G401 (cell line): ENCODE measurements at places on chromosomes 12 and 14. TPM values are rescaled to one million over a fixed set of nuclear protein-coding genes. Genes with fewer than 3 reads are reported as not detected.

The C12orf60 gene
- total RNA-seq: 1.6 and 2.6 TPM in 2 replicates

The NGB gene
- not detected in 2 replicates for total RNA-seq

- no peak for DNase-seq
Observed at GRCh38 chr12:130622803-130623202, 93.3 kb downstream of the RIMBP2 start.

The P3H3 gene
- total RNA-seq: 56.4 and 70.5 TPM in 2 replicates

- DNase-seq: no peak
Observed at GRCh38 chr14:36580856-36581831, 1.3 kb downstream of the NKX2-8 start.

The HCAR1 gene
- not detected in 2 replicates for total RNA-seq

- peak; percentile 8 for DNase-seq
Observed at GRCh38 chr14:54881235-54881760, 21.3 kb downstream of the GCH1 start.

DNA sequence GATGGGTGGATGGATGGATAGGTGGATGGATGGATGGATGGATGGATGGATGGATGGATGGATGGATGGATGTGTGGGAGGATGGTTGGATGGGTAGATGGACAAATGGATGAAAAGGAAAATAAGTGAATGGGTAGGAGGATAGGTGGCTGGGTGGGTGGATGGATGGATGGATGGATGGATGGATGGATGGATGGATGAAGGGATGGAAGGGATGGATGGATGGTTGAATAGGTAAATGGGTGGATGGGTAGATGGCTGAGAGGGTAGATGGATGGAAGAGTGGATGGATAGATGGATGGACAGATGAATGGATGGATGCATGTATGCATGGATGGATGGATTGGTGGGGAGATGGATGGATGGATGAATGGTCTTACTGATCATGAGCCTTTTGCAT, 36.5 kb downstream of the MAP1LC3B2 start:
- DNase-seq: no peak

GRCh38 chr14:98819132-98819866, 452.7 kb downstream of the BCL11B start:
- DNase-seq: no peak
